Left ventricle myocardium superior (tissue), 1 donor: ENCODE measurements at places on chromosomes 5 and 9. TPM values are rescaled to one million over a fixed set of nuclear protein-coding genes. Genes with fewer than 3 reads are reported as not detected.

The WDR55 gene
- total RNA-seq: 12.1 TPM

The PCDHB12 gene
- 1.3 TPM for total RNA-seq

The FCN1 gene
- total RNA-seq: 5.7 TPM

The IL5 gene
- not detected for total RNA-seq

The FOXE1 gene
- total RNA-seq: not detected

The FLT4 gene
- total RNA-seq: 8.0 TPM
